NCI-H2171 treated with DMSO at 0.1 percent for 48 hours (cell line): ENCODE measurements at places on chromosomes 5 and 9.
A peak's percentile ranks its signal among the peaks of the same experiment; 100 is the strongest.

DNA sequence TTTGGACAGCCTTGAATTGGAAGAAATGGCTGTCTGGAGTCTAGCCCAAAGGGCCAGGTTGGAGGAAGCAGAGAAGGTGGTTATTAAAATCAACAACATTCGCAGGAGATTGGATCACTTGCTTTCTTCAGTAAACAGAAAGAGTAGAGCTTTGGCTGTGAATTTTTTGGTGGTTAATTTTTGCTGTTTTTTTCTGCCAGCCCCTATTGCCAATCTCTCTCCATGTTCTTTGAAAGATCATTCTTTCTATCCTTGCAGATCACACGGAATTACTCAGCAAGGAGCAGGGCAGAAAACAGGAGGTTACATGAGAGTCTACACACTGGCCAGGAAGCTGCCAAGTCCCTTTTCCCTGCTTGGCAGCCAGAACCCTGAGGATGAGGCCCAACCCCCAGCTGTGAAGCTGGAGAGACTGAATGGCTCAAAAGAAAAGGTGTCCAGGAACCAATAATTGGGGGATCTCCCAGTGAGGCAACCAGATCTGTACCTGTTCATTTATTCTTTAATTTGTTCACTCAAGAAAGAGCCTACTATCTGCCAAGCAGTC lies 13.0 kb downstream of the GLRX start:
- DNase-seq: no peak

- no peak for DNase-seq
Measured at GRCh38 chr5:23466401-23466912, 41.0 kb upstream of the PRDM9 start.

- DNase-seq: no peak
Measured at GRCh38 chr9:6040077-6040476, 24.7 kb upstream of the RANBP6 start.

DNA sequence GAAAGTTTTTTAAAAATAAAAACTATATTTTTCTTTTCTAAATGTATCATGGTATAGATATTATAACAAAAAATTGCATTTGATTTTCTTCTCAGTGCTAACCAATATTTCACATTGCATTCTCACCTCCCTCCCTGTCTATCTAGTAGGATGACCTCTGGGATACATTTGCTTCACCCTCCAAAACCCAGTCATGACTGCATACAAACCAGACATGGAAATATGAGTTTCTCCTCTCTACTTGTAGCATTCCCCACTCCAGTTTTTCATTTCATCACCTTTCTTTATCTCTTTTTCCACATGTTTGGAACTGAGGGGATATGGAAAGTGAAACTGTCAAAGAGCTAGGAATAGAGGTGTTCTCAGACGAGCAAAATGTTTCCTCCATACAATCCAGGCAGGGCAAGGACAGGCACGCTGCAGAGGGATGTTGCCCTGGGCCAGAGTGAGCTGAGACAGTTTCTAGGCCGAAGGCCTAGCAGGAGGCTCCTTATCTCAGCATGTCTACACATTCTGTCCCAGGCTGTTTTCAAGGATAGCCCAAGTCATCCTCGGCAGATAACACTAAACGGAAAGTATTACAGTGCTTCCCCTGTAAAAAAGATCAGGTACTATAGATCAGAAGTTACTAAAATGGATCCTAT lies 46.7 kb downstream of the MEF2C start:
- no peak for DNase-seq

DNA sequence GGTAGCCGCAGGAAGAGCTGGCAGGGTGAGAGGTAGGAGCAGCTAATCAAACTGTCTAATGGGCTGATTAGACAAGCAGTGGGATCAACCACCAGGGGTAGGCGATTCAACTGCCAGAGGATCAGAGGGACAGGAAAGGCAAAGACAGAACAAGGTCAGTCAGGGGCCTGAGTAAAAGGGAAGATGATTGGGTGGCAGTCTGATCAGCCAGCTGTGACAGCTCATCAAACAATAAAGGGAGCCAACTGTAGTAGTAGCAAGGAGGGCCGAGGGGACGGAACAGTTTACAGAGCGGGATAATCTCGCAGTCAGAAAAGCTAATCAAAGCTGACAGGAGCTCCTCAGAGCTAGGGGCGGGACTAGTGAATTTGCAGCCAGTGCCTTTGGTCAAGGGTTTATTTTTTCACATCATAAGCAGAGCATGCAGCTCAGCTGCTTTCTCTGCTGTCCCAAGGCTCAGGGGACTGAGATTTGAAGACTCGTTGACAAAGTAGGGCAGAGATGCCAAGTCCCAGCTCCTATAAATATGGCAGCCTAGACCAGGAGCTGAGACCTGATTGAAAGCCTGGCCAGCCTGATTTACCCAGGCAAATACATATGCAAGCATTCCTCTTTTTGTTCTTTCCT lies 418.2 kb downstream of the GABRG2 start:
- no peak for DNase-seq

GRCh38 chr5:168852329-168852728 lies 273.2 kb upstream of the PANK3 start:
- DNase-seq: no peak

GRCh38 chr5:37696190-37697021 lies 143.4 kb downstream of the GDNF start:
- DNase-seq: peak; percentile 60

DNA sequence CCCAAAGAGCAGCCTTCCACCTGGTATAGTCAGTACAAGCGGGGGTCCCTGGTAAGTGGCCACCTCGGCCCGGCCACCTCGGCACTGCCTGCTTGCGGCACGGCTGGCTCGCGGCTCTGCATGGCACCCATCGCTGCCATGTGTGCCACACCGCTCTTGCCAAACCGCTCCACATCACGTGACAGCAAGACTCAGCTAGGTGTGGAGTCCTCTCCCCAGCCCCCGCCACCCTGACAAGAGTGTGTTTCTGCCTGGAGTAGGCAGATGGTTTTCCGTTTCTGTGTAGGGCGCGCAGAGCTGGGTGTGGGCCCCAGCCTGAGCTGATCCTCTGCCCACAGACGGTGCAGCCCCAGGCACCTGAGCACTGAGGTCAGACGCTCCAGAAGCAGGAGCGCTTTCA lies 50.5 kb upstream of the FCN2 start:
- peak; percentile 89 for DNase-seq

DNA sequence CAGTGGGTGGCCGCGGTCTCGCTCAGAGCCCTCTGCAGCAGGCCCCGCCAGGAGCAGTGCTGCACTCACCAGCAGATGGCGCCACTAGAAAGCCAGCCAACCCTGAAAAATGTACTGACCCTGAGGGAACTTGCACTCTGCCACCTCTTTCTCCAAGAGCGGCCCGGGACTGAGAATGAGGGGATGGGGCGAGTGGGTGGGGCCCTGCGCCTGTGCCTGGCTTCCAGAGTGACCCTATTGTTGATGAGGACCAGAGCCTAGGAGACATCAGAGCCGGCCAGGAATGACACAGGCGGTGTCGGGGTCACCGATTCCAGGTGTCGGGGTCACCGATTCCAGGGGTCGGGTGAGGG lies 2.9 kb upstream of the IL17B start:
- DNase-seq: peak; percentile 31

- peak; percentile 87 for DNase-seq
Measured at GRCh38 chr5:143024228-143024920, 254.2 kb downstream of the ARHGAP26 start.

DNA sequence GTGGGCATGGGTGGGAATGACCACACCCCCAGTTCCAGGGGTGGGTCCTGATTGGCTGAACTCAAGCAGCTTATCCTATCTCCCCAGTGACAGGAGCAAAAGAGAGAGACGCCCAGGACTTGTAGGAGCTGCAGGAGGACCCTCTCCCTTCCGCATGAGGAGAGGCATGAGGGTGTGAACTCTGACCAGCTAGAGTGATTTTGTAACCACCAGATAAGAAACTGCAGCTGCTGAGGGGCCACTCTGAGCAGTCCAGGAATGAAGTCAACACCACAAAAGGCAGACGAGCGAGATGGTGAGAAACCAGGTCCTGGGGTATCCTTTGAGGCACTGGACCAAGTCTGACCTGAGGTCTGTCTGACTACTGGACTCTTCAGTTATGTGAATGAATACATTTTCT lies 521.9 kb downstream of the BNC2 start:
- DNase-seq: no peak

- DNase-seq: no peak
Measured at GRCh38 chr5:107284822-107285525, 385.8 kb downstream of the EFNA5 start.

DNA sequence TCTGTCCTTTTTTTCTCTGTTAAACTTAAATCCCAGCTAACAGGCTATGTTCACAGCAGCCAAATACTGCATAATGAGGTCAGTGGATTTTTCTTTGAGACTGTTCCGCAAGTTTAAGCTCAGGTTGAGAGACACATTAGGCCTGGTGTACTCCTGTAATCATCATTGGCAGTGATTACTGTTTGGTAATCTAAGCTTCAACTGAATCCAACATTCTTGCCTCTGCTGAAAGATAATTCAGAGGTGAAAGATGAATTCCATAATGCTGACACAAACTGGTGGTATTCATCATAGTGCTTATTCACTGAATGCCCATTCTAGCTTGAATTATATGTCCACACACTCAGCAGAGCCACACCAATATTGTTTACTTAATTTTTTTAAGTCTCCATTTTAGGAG lies 108.5 kb downstream of the NFIB start:
- no peak for DNase-seq

DNA sequence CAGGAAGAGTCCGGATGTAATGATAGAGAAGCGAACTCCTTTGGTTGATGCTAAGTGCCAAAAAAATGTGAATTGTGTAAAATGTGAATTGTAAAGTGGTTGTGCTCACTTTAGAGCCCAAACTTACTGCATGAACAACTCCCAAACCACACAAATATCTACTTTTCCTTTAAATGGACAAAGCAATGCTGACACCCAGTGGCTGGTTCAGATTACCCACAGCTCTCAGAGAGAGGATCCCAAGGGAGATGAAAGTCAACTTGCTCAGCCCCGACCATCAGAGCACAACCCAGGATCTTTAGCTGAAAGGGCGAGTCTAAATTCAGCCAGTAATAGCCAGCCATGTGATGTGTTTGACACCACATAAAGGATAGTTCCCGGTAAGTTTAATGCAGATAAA lies 133.7 kb downstream of the NMUR2 start:
- peak; percentile 6 for DNase-seq

DNA sequence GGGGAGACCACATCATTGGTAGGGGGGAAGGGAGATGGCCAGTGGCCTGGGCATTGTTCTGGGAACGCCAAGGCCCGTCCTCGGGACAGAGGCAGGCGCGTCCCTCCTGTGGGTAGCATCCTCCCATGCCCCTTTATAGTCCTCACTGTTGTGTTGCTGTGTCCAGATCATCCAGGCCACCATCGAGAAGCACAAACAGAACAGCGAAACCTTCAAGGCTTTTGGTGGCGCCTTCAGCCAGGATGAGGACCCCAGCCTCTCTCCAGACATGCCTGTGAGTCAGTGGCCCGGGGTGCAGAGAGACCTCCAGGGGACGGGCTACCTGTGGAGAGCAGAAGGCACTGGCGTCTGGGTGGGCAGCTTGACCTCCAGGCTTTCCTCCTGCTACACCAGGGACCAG lies 38.4 kb upstream of the SUSD3 start:
- DNase-seq: no peak

DNA sequence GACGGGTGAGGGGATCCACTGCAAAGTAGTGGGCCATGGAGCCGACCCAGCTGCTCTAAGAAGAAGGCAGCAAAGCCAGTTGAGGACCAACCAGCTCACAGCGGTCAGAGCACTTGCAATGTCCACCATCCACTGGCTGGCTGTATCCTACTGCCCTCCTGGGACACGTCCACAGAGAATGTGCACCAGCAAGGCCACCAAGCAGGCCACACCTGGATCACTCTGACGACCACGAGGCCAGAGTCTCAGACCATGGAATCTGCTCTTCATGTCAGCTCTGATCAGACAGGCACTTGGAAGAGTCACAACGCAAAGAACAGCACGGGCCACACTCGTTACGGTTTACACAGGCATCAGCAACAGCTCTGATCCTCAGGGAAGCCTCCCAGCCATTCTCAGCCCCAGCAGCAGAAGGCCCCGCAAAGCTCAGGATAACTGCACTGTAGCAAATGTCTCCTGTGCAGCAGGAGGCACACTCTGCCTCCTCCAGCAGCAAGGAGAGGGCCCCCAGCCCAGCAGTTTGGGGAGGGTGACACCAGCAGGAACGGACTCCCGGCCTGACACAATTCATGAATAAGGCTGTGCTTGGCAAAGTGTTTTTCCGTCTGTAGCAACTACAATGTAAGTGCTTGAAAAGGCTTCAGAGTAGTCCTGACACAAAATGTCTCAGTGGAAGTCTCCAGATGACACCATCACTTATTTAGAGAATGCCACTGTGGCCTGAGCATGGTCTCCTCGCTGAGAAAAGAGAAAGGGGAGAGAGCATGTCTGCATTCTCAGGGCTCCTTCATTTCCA lies 15.7 kb downstream of the SEMA4D start:
- no peak for DNase-seq

DNA sequence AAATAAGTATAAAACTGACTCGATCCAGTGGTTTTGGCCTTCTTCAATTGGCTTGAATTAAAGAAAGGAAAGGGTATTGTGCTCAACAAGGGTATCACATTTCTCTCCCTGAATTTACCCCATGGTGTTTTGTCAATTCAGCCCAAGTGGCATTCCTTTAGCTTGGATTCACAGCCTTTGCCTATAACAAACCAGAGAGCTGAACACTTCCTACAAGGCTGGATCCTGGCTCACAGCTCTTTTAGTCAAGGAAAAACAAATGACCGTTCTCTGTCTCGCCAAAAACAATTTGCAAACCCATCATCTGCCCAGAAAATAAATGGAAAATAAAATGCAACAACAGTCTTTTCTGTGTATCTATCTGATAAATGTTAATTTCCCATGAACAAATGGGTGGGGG lies 5.7 kb downstream of the ZNF366 start:
- DNase-seq: no peak

GRCh38 chr5:102753889-102754766 lies 977 bp upstream of the PAM start:
- DNase-seq: no peak

GRCh38 chr5:3597167-3598007 lies 1.8 kb downstream of the IRX1 start:
- peak; percentile 25 for DNase-seq

- DNase-seq: no peak
Measured at GRCh38 chr5:163943546-163943945, 438.1 kb downstream of the MAT2B start.

DNA sequence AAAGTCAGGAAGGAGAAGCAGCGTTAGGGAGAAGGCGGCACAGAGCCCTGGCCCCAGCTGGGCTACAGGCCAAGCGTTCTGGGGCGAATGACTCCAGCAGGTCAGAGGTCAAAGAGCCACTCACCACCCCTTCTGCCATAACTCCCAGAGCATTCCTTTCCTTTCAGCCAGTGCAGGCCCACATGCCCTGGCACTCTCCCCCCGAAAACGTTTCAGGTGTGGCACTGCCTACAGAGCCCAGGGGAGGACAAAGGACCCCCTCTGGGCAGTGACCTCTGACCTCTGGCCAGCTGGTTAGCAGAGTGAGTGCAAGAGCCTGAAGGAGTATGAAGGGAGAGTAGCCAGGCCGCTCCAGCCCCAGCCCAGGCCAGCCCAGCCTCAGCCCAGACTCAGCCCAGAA lies 4.9 kb downstream of the ABCA2 start:
- DNase-seq: no peak

DNA sequence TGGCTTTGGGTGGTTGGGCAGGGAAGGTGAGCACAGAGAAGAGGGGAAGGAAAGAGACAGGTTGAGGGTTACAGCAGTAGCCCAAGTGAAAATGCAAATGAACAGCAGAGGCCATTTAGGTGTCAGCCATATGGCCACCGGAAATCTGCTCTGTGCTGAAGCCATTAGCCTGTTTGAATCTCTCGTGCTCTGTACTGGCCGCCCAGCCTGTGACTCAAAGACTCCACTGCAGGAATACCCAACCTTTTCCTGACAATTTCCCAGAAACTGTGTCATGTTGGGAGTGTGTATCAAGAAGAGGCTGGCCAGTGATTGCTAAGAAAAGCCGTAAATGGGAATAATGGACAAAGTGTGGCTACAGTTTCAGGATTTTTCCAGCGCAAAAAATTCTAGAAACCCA lies 35.9 kb upstream of the RAI14 start:
- DNase-seq: no peak
